ENCODE measurements at places on chromosomes 16 and 17.

DNA sequence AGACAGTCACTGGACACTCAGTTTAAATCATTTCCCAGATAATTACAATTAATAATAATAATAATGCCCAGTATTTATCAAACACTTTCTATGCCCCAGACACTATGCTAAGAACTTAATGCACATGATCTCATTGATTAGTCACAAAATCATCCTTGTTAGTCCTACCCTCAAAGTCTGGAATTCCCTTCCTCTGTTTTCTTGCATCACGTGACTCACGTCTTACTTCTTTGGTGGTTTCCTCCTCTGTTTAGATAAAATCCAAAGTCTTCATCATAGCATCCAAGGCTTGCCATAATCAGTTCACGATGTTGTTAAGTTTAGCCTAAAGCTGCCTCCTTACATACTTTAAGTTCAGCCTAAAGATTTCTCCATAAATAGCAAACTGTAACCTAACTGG lies 471.9 kb downstream of the PMP22 start:
- DNase-seq, result no peak

GRCh38 chr17:29732613-29733012 lies 109.9 kb upstream of the CORO6 start:
- DNase-seq, result no peak

DNA sequence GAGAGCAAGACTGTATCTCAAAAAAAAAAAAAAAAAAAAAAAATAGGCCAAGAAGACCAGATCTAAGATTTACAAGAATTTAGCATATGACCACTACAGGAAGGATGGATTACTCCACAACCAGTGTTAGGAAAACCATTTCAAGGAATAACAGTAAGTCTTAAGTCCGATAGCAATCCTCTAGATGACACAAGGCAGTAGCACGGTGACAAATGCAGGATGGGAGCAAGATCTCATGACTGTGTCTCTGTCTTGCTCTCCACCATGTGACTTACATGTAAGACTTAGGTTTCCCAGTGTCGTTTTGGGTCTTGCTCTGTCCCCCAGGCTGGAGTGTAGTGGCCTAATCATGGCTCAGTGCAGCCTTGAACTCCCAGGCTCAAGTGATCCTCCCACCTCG lies 27.8 kb downstream of the C16orf96 start:
- no peak for DNase-seq

DNA sequence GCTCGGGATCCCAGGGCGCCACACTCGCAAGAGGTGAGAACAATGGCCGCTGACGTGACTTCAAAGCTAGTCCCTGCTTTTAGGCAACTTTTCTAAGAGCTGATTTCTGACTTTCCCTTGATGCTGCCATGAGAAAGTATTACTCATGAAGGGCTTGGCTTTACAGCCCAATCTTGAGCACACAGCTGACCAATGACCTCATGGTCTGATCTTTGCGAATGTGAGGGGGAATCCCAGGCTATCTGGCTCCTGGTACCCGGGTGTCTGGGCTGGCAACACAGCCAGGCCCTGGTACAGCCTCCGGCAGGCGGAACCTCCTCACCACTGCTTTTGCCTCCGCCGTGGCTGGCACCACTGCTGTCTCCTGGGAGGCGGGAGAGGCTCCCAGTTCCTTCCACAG lies 17.5 kb downstream of the NDUFAF8 start:
- no peak for DNase-seq

GRCh38 chr17:74814453-74814852 lies 38.3 kb upstream of the NAT9 start:
- peak; percentile 9 for DNase-seq

GRCh38 chr16:50311134-50311528 lies 44.8 kb downstream of the ADCY7 start:
- no peak for DNase-seq

DNA sequence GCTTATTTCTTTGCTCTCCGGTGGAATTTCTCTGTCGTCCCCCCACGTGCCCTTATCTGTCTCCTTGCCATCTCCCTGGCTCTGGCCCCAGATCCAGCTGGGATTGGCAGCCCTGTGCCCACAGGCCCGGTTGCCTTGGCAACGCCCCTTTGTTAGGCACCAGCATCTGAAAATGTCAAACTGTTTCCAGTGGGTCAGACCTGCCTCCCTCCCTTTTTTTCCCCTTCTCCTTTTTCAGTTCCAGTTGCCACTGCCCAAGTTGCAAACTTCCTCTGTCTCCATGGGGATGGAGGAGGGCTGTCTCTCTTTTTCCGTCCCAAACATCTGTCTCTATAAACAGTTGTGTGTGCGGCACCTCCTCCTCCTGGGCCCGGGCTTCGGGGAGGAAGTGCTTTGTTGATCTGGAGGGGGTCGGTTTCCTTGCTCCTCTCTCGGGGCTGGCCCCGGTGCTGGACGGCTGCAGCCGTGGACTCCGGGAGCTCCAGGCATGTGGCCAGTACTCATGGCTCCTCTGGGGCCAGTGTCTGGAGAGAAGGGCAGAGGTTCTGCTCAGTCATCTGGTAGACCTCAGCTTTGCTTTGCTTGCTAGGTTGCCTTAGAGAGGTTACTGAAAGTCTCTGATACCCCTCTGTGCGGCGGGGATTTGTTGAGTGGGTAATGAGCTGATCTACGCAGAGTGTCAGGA lies 35.3 kb downstream of the SOCS3 start:
- DNase-seq, result peak; percentile 42

All from activated CD4-positive, alpha-beta T cell treated with anti-CD3 and anti-CD28 coated beads for 48 hours (primary cell).